AG09309 (cell line): ENCODE measurements at places on chromosomes 3 and 15.

DNA sequence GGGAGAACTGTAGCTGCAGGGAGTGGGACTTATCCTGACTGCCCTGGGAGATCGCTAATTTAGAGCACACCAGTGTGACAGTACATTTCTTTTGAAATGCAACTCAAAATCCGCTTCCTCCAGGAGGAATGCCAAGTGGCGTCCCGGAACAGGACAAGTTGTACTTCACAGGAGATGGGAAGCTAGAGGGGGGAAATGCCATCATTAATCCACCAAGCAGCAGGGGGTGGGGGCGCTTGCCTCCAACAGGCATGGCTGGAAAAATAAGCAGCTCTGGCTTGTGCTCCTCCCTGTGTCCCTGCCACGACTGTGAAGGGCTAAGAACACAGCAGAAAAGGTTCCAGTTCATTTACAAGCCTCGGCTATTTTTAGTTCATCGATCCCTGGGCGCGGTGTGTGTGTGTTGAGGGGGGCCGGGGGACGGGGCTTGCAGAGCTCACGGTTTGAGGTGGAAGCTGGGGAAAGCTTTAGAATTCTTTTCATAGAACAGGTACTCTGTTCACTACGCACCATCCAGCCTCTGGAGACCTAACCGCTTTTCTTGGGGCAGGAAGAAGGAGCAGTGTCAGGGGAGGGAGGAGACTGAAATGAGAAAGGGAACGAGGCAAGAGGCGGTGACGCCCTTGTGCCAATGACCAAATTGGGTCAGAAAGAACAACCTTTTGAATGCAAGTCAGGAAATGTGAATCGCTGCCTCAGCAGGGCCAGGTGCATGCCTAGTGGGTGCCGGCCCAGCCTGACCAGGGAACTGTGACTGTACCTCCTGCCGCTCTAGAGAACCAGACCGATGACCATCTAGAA is 51.8 kb upstream of the DGKG start:
- no peak for DNase-seq

DNA sequence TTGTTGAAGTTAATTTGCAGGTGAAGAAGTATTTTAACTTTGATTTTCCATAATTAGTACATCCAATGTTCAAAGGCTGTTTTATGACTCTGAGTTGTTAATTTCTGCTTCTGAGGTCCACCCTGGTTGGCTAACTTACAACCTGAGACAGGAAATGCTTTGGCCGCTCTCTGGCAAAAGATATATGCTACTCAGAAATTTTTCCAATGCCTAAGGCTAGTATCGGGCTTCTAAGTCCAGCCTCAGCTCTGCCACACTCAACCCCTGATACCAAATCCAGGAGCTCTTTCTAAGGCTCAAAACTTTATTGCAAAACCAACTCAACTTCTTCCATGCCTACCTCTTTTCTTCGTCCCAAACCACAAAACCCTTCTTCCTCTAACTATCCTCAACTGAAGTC is 192.9 kb downstream of the NEK10 start:
- no peak for DNase-seq

DNA sequence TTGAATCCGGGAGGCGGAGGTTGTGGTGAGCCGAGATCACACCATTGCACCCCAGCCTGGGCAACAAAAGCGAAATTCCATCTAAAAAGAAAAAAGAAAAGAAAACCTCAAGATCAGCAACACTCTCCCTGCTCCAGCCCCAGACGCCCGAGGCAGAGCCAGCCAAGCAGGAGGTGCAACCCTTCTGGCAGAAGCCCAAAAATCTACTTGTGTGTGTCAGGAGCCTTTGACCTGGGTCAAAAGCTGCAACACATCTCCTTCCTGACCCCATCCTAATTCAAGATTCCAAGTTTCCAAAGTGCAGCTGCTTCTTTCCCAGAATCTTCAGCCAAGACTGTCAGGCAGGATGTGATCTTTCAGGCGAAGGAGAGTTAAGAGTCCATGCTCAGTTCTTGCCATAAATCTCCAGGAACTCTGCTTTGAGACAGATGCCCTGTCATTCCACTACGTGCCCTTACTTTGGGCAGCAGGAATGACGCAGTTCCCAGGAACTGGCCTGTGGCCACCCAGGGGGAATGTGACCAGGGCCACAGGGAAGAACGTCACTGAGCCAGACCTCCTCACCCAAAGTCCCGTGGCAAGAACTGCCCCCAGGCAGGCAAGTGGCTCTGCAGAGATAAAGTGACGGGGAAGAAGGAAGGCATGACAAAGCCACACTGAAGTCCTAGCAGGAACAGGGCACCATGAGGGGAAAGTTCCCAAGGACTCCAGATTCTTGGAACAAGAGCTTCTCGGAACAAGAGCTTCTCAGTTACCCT is 39.4 kb downstream of the SH3BP5 start:
- no peak for DNase-seq

- peak; percentile 27 for DNase-seq
Measured at GRCh38 chr15:79673416-79674123, 223.2 kb downstream of the MTHFS start.

DNA sequence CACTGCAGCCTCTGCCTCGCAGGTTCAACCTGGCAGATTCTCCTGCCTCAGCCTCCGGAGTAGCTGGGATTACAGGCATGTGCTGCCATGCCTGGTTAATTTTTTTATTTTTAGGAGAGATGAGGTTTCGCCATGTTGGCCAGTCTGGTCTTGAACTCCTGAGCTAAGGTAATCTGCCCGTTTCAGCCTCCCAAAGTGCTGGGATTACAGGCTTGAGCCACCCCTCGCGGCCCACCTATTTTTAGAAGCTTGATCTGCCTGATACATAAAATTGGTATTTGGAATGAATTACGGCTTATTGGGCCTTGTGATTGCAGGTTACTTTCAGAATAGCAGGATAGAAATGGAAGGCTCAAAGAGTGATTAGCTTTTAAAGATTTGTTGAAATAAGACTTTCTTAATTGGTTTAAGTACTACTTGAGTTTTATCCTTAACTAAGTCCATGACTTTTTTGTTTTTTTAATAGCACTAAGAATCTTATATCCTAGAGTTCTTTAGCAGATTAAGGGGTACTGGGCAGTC is 25.0 kb downstream of the GMPS start:
- DNase-seq: no peak

GRCh38 chr3:85835857-85836440 is 877.2 kb downstream of the CADM2 start:
- DNase-seq: no peak

- DNase-seq: no peak
Measured at GRCh38 chr3:132382688-132383194, 34.6 kb upstream of the DNAJC13 start.

GRCh38 chr3:16455966-16456365 is 57.5 kb downstream of the RFTN1 start:
- no peak for DNase-seq

DNA sequence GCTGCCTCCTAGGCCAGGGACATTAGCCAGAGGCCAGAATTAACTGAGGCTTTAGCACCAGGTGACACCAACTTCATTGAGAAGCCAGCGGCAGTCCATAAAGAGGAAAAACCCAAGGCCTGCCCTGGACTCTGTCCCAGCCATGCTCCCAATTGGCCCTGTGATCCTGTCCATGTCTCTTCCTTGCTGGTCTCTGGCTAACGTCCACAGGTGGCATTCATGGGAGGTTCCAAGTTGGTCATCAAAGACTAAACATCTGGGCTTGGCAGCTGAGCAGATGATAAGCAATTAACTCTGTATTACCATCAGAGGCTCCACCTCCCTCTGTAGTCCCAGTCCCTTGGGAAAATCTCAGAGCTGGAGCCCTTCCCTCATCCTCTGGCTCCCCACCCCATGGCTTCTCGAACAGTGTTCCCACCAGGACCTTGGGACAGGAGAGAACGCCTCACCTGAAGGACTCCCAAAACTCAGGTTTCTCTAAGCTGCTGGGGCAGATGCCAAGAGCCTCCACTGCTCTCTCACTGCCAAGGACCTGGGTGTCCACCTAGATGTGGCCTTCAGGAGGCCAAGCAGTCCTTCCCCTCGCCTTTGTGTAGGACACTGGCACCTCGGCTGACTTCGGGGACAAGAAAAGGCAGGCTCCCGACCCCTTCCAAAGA is 40.4 kb downstream of the GOLGA6A start:
- DNase-seq: no peak

- no peak for DNase-seq
Measured at GRCh38 chr3:101687142-101687931, 819 bp upstream of the RPL24 start.

DNA sequence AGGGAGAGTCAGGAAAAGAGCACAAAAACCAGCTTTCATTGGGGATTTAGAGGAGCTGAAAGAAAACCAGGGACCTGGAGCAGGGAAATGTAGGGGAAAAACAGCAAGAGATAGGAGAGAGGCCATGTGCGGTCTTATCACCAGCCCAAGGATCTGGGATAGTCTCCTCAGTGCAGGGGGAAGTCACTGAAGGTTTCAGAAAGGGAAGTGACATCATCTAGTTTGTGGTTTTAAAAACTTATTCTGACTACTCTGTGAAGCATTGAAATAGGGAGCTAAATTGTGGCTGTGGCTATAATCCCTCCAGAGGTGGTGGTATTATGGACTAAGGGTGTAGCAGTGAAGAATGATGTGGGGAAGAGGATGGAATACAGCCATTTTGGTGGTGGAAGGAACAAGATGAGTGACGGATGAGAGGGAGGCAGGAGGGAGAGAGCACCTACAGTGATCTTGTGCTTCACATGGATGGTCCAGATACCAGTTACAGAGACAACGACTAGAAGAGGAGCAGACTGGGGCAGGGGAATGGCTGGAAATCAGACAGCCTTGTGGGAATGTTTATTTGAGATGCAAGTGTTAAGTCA is 72.7 kb downstream of the HMG20A start:
- no peak for DNase-seq

DNA sequence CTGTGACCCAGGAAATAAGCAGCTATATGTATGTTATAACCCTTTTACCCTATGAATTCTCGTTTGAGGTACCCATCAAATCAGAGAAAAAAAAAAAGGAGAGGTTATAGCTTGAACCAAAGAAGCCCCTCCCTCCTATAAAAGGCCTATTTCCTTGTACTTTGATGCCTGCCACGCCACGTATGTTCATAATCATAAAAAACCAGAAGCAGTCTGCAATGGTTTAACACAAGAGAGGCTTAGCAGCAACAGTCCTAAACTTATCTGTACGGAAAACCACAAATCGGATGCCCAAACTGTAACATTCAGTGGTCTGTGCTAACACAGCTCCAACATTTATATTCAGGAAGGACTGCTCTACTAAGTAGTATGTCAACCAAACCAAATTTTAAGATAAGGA is 21.2 kb downstream of the CCR8 start:
- DNase-seq: no peak

- no peak for DNase-seq
Measured at GRCh38 chr15:33236841-33237509, 42.5 kb upstream of the FMN1 start.

- no peak for DNase-seq
Measured at GRCh38 chr15:78879517-78880241, 7.0 kb downstream of the MORF4L1 start.

DNA sequence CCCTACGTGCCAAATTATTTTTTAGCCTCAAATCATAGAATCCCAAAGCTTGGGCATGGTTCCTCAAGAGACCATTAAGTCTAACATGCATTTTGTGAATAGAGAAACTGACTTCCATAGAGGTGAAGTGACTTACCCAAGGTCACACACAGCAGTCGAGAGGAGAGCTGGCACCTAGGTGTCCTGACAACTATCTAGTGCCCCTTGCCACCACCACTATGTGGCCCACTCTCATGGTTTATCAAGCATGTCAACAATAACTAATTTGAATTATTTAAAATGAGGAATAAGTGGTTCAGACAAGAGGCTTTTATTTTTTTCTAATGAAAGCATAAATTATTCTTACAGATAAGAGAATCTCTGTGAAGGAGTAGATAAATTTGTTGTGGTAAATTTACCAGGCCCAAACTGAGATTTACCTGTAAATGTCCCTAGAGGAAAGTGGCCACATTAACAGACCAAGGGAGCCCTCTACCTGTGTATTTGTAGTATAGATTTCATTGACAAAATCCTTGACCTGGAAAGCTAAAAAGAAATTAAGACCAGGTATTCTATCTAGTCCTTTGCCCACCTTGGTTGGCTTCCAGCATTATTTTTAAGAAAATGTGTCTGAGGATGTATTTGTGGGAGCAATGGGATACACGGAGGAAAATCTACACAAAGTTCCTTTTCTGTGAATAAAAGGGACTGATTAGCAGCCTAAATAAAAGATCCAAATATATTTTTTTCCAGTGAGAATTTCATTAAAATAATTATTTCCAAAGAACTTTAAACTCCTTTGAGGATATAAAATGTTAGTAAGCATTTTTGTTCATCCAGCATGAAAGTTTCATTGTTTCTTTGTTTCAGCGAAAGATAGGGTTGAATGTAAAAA is 49.1 kb downstream of the IQCH start:
- DNase-seq: no peak

- DNase-seq: no peak
Measured at GRCh38 chr3:1693145-1693544, 405.5 kb upstream of the CNTN4 start.

- no peak for DNase-seq
Measured at GRCh38 chr15:96424674-96425073, 94.2 kb downstream of the NR2F2 start.

DNA sequence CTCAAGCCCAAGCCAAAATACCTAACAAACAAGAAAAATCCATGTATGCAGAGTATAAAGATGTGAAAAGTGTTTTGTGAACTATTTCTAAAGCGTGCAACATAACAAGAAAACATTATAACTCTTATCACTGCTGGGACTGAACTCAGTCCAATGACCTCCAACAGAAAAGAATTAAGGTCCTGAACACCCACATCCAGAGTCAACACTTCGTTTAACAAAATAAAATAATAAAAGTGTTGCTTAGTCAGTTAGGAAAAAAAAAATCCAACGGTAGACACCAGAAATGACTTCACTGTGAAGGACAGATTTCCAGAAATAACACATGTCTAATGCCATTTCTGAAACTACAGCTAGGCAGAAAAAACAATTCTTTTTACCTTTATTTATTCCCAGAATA is 28.0 kb downstream of the MB21D2 start:
- no peak for DNase-seq

DNA sequence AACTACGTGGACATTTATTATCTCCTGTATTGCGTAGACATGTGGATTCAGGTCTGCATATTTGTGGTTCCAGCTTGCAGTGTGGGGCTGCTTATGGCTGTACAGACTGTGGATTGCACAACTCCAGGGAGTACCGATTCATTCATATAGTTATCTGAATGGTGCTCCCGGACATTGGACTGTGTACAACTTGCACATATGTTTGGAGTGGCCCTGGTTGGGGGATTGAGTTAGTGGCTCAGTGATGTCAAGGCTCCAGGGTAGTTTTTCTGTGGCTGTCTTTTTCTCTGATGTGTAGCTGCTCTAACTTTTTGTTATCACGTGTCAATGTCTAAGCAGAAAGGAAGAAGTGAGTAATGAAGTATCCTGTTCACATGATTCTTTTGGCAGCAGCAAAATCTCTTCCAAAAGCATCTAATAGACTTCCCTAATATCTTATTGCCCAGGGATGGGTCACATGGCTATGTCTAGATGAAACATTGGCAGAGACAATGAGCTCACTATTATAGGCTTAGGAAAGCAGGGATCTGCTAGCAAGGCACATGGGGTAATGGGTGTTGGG is 15.8 kb downstream of the ST3GAL6 start:
- peak; percentile 87 for DNase-seq
